ENCODE measurements at places on chromosomes 3 and 15.
A peak's percentile ranks its signal among the peaks of the same experiment; 100 is the strongest.

DNA sequence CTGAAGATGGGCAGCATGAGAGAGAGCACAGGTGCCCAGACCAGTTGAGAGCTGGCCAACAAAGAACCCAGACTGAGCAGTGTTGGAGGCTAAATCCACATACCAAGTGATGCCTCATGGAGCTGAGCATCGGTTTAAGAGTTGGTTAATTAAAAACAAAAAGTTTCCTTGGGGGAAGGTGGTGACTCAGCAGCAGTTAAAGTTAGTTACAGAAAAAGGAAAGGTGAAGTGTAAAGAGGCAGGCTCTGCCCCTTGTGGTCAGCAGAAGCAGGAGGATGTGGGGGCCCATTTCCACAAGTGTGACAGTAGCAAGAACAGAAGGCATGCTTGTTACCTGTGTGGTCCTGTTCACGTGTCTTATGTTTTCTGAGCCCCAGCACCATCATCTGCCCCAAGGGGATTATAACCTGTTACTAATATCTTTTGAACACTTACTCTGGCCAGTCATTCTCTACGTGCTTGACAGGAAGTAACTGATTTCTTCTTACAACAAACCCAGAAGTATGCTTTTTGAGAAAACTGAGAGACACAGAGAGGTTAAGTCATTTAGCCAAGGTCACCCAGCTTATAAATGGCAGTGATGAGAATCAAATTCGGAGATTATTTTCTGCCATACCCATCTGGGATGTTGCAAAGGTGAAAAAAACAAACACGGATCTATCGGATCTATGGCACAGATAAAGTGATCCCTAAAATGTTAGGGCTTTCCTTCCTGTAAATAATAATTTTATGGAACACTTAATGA lies 91.0 kb downstream of the EPHB1 start:
- no peak for DNase-seq

GRCh38 chr3:124569761-124570160 lies 160.5 kb upstream of the UMPS start:
- DNase-seq, result no peak

GRCh38 chr15:99911816-99912215 lies 178.6 kb upstream of the LYSMD4 start:
- DNase-seq, result no peak

DNA sequence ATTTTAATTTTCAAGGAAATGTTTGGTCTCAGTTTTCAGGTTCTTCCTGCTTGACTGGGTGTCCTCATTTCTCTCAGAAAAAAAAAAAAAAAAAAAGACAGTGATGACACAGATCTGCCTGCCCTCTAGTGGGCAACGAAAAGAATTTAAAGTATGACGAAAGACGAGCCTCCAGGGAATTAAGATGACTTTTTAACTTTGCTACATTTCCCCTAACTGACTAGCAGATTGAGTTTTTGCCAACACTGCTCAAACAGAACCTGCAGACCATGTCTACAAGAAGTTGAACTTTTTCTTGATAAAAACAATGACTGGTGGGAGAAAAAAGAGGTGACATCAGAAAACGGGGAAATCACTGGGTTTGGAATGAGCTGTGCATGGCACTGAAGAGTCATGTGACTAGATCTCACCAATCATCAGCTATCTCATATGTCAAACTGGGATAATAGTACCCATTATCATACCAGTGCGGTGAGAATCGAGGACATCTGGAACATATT lies 40.8 kb downstream of the EOMES start:
- peak; percentile 94 for DNase-seq

- no peak for DNase-seq
These were observed 290.6 kb downstream of the SATB1 start for GRCh38 chr3:18134386-18135059.

DNA sequence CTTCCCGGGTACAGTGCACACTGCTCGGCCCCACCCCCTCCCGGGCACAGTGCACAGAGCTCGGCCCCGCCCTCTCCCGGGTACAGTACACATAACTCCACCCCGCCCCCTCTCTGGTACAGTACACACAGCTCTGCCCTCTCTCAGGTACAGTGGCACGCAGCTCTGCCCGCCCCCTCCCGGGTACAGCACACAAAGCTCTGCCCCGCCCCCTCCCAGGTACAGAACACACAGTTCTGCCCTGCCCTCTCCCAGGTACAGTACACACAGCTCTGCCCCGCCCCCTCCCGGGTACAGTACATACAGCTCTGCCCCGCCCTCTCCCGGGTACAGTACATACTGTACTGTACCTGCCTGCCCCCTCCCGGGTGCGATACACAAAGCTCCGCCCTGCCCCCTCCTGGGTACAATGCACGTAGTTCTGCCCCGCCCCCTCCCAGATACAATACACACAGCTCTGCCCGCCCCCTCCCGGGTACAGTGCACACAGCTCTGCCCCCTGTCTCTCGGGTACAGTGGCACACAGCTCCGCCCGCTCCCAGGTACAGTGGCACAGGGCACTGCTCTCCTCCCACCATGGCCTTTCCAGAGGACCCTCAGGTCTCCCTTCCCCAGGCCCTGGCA lies 16.4 kb upstream of the PRR20G start:
- DNase-seq, result peak; percentile 77

DNA sequence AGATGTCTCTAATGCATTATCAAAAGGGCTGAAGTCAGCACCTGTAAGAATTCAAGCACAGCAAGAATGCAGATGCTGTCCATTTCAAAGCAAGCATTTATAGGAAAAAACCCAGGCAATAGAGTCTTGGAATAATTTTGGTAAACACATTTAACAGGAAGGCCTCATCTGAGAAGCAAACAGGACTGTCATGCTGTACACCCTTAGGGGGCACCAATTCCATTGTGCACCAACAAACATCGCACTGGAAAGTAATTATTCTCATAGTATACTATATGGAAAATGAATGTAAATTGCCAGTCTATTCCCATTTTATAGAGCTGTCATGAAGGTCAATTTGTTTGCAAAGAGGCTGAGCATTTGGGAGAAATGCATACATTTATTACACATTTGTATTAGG lies 247.3 kb upstream of the SUCLG2 start:
- DNase-seq, result no peak

- DNase-seq, result no peak
These were observed 191.3 kb downstream of the ADAMTSL3 start for GRCh38 chr15:83845230-83845629.

GRCh38 chr15:45138814-45139765 lies 9.3 kb downstream of the DUOX1 start:
- no peak for DNase-seq

DNA sequence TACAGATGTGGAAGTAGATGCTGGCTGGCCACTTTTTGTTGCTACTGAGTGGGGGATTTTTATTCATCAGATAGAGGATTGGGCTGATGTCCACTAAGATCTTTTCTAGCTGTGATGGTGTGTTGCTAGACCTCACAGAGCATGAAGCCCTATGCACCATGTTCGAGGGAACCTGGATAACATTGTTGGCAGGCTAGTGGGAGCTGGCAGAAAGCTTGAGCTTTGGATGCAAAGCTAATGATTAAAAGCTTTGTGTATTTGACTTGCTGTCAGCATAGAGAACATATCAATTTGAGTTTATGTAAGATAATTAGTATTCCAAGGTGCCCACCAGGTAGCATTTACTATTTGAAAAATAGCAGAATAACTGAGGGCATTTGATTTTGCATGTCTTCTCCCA lies 59.1 kb downstream of the ST6GAL1 start:
- no peak for DNase-seq

DNA sequence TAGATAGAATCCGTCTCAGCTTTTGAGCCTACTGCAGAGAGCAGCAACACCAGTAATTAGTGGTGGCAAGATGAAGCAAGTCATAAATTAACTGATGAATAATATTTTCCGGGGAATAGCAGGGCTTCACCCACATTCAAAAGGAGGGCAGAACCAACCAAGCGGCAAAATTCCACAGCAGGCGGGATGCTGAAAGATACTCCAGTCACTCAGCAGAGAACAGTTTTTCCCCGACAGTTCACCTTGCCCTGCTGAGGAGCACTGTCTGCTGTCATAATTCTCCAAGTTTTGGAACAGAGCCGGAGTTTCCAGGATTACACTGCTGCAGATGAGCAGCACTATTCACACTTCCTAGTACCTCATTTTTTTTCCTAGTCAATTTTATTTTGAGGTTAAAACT lies 274.7 kb downstream of the CD47 start:
- no peak for DNase-seq

DNA sequence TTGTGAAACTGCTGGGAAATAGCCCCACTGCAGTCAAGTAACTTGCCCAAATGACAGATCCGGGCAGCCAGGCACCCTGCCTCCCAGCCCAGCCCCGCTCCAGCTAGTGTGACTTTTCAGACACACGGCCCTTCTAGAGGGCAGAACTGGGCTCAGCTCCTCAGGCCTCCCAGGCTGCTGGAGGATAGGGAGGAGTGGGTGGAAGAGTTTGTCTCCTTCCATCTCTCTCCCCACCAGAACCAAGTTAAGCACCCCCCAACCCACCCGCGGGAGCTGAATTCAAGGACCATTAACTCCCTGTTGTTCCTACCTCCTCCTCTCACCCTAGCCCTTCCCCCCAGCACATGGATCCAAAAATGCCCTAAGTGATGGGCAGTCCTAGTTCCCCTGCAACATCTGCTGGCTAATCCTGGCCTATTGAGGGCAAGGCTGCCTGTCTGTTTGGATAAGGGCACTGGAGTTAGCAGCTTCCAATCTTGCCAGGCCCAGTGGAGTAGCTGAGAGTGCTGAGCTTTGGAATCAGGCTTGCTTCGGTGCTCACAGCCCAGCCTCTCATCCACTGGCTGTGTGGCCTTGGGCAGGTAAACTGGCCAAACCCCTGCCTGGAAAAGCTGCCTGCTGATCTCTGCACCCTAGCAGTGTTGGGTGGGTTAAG lies 3.1 kb downstream of the CCDC33 start:
- DNase-seq, result peak; percentile 63

DNA sequence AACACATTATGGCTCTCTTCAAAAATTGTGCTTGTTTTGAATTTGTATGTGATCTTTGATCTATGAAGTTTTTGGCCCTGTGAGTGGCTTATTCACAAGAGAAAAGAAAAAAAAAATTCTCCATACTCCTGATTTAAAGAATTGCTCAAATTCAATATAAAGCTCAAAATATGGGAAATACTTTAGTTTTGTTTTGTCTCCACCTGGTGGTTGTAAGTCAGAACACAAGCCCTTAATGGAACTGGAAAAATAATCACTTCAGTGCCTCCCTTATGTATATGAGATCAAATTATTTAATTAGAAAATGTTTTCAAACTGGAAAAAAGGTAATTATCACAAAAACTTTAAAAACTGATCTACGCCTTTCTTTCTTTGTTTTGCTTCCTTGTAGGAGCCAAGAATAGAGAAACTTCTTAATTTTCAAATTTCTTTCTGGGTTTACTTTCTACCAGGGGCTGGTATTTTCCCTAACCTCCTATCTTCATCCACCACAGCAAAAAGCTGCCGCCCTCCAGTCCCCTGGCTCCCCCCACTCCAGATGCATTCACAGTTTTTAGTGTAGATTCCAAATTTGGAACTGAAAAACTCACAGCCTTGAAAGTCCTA lies 50.6 kb downstream of the SERP1 start:
- peak; percentile 28 for DNase-seq

DNA sequence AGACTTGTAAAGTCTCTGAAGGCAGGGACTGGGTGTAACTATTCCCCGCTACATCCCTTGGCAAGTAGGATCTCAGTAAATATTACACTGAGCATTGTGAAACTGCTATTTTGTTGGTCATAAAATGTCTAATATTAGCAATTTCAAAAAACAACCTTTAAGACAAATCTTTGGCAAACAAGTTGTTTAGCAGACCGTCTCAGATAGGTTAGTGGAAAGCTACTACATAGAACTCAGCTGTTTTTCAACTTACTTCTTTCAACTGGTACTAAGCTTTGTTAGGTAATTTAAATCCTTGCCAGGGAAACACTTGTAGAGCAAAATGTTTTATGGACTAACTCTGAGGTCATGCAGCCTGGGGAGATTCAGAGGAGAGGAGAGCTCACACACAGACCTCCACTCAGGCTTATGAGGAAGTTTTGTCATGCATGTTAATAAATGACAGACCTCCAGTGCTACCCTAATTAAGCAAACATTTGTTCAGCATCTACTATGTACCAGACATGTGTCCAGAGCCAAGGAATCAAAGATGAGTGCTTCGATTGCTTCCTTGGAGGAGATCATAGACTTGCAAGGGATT lies 61.6 kb upstream of the STAC start:
- DNase-seq, result no peak

- no peak for DNase-seq
These were observed 191.3 kb downstream of the FOXP1 start for GRCh38 chr3:71392251-71392650.

Data from NCI-H2029 treated with DMSO at 0.1 percent for 48 hours (cell line).